ENCODE measurements at places on chromosomes 11 and 22. TPM values are rescaled to one million over a fixed set of nuclear protein-coding genes. Genes with fewer than 3 reads are reported as not detected.

- no peak for DNase-seq
Observed at GRCh38 chr11:1305063-1305495, 4.4 kb downstream of the TOLLIP start.

- DNase-seq: no peak
Observed at GRCh38 chr11:99370549-99371216, 349.9 kb downstream of the CNTN5 start.

DNA sequence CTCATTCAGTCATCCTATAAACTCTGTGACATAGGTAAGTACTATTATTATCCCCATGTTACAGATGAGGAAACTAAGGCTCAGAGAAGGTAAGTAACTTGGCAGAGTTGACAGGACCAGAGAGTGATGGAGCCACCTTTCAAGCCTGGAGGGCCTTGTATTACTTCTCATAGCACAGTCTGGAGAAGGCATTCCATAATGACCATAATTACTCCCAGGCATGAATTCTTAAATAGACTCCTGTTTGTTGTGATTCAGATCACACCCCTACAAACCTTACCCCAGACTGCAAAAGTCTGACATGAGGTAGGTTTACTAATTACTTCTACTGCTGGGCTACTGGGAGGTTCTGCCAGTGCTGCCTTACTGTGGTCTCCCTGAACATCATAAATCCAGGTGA is 77.0 kb downstream of the CD44 start:
- no peak for DNase-seq

DNA sequence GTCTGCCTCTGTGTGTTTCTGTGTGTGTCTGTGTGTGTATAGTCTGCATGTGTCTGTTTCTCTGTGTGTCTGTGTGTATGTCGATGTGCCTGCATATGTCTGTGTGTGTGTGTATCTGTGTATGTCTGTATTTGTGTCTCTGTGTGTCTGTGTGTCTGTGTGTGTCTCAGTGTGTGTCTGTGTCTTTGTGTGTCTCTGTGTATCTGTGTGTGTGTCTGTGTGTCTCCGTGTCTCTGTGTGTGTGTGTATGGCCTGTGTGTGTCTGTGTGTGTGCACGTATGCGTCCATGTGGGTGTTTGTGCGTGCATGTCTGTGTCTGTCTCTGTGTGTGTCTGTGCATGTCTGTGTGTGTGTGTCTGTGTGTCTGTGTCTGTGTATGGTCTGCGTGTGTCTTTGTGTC is 439 bp downstream of the SNX32 start:
- DNase-seq: no peak

CLCF1 gene
- polyA plus RNA-seq: 9.6 TPM

DNA sequence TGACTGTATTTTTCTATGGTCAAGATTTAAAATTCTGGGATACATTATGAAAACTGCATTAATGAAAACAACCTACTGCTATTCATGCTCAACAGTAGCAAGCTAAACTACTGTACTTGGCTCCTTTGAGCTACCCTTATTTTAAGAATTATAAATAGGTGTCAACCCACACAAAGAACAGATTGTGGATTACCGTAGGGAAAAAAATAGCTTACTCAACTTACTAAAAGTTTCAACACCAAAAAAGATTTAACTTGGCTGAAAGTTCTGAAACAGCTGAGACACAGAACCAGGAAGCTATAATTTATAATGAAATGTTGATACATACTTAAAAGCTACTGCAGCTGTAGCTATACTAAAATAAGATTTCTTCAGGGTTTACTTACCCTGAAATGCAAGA is 10.1 kb downstream of the LIN7C start:
- no peak for DNase-seq

DNA sequence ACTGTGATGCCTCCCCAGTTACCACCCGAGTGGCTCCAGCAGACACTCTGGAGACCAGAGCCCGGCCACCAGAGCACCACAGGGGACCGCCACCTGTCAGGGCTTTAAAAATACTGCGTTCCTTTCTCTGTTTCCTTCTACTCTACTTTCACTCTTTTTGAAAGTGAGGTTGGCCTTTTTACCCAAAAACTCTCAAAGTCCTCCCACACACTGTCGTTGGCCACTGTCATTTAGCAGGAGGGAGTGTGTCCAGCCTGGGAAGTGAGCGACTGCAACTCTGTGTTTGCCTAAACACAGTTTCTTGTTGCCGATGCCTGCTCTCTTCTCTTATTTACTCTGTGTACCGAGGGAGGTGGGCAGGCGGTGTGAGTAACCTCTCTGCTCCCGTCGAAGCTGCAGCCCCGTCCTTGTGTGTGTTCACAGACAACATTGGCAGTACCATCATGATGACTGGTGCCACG is 90.8 kb upstream of the CLDN5 start:
- DNase-seq: no peak

Data from large intestine (tissue), 12 donors.